ENCODE measurements at places on chromosomes 16 and 17.
A peak's percentile ranks its signal among the peaks of the same experiment; 100 is the strongest.

GRCh38 chr17:80214878-80215210 is 5.3 kb downstream of the SGSH start:
- DNase-seq, result no peak

GRCh38 chr16:48420437-48420836 is 35.2 kb upstream of the SIAH1 start:
- no peak for DNase-seq

GRCh38 chr16:30510376-30510938 is 15.9 kb downstream of the ZNF768 start:
- DNase-seq, result no peak

- no peak for DNase-seq
Measured at GRCh38 chr17:47855737-47856136, 4.8 kb upstream of the SP6 start.

DNA sequence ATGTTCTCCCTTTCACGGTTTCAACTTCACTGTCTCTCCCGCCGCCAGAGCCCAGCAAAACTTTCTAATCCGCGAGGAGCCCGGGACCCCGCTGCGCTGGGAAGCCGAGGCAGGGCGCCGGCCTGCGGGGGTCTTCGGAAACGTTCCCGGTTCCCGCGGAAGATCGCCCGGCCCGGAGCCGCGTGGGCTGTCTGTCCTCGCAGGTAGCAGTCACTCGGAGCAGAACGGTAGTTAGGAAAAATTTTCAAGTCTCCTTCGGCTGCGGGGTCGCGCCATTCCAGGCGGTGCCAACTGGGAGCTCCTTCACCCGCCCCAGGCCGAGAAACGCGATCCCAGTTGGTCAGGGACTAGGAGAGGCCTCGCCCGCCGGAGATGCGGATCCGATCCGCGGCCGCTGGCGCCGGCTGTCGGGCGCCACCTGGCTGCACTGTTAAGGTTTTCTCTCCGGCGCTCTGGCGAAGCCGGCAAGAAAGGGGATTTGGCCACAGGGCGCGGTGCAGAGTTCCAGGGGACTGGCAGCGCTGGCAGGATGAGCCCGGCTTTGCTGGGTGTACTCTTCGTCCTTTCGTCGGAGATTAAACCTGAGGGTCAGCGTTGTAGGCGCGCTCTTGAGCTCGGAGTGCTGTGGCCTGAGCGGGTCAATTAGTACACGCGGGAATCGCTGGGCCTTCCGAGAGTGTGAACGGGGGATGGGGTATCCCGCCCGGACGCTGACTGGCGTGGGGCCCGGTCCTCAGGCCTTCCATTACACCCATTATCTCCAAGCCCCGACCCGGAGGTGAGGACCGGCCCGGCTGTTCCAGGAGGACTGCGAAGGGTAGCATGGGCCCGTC is 135.4 kb downstream of the KCNJ12 start:
- DNase-seq, result peak; percentile 36

- DNase-seq, result peak; percentile 13
Measured at GRCh38 chr16:55482056-55482455, 3.1 kb downstream of the MMP2 start.

DNA sequence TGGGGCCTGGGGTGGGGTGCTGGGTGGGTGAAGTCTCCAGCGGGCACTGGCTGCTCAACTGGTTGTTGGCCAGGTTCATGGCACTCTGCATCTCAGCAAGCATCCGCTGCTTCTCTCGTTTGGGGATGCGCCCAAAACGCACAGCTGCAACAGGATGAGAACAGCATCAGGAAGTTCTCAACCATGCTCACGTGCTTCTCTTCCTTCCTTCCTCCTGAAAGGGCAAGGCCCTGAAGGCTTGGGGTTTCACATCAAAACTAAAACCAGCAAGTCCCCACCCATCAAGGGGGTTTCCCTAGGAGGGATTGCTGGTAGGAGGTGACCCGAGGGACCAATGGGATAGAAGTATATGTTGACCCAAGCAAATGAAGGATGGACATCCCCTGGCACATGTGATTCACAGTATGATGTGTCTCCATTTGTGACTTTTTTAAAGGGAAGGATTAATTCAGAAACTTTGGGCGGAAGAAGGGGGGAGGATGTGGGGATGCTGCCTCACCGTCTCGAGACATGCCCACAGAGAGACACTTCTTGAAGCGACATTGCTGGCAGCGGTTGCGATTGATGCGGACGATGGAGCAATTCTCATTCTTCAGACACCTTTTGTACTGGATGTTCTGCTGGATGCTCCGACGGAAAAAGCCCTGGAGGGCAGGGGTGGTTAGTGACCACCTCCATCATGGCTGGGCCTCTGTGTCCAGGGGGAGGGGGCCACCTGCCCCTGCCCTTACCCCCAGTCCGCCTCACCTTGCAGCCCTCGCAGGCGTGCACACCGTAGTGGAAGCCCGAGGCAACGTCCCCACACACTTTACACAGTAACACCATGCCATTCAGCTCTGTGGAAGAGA is 4.2 kb downstream of the NR1D1 start:
- DNase-seq, result no peak

DNA sequence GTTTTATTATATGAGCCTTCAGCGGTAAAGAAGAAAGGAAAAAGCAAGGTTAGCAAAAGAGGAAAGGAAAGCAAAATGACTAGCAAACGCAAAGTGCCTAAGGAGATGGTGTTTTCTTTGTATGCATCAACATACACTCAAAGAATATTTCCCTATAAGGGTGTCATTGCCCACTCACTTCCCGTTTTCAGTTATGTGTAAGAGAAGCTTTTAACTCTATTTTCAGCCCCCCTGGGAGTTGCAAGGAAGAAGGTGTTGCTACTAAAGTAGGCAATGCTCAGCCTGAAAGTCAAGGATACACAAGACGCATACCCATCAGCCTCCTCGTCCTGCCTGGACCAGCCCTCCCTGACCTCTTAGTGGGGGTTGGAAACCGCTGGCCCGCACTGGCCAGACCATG is 267.7 kb upstream of the ZFHX3 start:
- DNase-seq, result no peak

GRCh38 chr17:8865811-8866210 is 1.7 kb downstream of the PIK3R6 start:
- DNase-seq, result no peak

GRCh38 chr17:77825621-77826020 is 132.9 kb upstream of the TNRC6C start:
- DNase-seq, result no peak

GRCh38 chr17:47888293-47888692 is 7.7 kb upstream of the SP2 start:
- no peak for DNase-seq

DNA sequence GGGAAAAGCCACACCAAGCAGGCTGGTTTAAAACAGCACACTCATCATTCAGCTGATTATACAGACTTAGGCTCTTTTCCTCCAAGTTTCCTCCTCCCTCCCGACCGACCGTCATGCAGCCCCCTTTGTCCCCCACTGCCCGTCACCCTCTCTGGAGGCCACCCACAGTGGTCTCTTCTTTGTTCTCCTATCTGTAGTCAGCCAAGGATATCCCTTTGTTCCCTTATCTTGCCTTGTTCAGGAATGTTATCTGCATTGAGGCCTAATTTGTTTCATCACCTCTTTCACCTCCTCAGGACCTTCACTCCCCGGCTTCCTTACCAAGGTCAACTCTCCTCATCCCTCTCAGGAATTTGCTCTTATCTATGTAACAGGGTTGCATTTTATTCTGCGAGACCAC is 186.4 kb upstream of the CDH13 start:
- DNase-seq, result no peak

GRCh38 chr17:68794636-68795434 is 160.4 kb downstream of the ABCA8 start:
- no peak for DNase-seq

DNA sequence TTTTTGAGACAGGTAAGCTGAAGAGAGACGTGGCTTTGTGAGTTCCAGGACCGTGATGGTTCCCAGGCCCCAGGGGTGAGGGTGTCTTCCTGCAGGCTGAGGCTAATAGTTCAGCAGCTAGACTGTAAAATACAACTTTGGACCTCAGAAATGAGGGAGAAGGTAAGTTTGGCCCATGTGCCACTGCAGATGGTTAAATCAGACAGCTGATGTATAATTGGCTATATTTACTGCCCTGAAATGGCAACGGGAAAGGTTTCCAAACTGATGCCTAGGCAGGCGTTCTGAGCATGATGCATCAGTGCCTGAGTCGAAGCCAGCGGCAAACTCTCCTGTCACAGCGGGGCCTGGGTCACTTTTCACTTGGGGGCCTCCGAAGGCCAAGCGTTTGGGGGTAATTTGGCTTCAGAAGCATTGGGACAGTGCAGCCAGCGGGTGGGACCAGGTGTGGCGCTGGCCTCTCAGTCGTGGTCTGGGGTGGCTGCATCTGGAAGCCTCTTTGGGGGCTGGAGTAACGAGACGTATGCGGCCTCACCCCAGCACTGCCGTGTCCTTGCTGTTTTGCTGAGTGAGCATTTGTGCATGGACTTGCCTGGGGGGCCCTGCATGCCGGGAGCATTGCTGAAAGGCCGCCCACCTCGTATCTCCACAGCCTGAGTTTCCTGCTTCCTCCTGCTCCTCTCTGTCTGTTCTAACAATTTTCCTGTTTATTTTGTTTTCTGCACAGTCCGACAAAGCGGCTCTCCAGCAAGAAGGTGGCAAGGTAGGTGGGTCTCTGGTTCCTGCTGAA is 31.2 kb upstream of the CAPN15 start:
- no peak for DNase-seq

DNA sequence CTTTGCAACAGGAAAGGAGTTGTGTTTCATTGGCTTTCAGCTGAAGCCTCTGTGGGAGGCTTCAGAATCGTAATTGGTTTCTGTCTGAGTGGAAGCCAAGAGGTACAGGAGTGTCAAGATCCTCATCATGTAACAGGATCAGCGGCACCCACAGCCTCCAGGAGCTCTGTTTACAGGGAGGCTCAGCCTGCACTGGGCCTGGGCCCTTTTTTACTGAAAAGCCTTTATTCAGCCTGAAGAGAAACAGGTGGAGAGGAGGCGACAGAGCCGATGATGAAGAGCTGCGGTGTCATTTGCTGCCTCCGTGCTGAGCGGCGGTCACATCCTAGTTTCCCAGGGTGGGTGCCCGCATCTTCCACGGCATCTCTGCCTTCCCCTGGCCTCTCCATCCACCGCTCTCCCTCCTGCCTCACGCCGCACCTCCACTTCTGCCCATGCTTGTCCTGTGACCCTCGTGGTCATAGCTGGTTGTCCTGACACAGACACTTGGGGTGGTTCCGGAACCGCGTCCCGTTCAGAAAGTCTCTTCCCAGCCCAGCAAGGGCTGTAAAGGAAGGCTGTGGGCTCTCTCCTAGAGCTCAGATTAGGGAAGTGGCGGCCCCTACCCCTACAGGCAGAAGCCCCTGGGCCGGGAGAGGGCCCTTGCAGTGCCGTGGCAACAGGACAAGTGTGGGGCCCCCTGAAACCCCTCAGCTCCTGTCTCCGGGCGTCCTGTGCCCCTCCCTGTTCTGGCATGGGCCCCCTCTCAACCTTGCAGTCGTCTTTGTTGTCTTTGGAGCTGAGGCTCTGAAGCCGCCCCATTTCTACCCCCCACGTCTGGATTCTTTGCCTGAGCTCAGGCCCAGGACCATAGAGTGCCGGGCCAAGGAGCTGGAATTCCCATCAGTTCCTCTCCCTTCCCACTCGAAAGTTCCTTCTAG is 53.9 kb upstream of the CHMP6 start:
- no peak for DNase-seq

GRCh38 chr16:48605518-48606110 is 4.4 kb downstream of the N4BP1 start:
- DNase-seq, result no peak

GRCh38 chr16:65005696-65006095 is 116.2 kb downstream of the CDH11 start:
- no peak for DNase-seq

- DNase-seq, result no peak
Measured at GRCh38 chr17:80261159-80261894, 675 bp downstream of the RNF213 start.

- no peak for DNase-seq
Measured at GRCh38 chr17:12993631-12994030, 24.2 kb downstream of the ELAC2 start.

DNA sequence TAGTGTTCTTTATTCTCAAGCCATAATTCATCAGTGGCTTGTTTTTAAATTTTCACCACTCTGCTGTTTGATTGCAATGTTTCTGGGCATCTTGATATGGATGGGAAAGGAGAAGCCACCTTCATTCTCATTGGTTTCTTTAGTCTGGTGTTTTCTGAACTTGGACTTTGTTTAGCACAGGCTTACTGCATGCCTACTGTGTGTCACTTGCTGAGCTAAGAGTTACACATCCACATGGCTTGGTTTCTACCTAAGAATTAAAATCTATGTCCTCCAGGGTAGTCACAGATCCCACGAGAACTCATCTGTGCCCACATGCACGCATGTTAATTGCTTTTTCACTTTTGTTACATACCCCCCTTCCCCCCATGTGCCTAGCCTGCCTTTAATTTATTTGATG is 4.6 kb downstream of the CMIP start:
- DNase-seq, result no peak

GRCh38 chr16:1494129-1494640 is 1.0 kb downstream of the TELO2 start:
- no peak for DNase-seq

DNA sequence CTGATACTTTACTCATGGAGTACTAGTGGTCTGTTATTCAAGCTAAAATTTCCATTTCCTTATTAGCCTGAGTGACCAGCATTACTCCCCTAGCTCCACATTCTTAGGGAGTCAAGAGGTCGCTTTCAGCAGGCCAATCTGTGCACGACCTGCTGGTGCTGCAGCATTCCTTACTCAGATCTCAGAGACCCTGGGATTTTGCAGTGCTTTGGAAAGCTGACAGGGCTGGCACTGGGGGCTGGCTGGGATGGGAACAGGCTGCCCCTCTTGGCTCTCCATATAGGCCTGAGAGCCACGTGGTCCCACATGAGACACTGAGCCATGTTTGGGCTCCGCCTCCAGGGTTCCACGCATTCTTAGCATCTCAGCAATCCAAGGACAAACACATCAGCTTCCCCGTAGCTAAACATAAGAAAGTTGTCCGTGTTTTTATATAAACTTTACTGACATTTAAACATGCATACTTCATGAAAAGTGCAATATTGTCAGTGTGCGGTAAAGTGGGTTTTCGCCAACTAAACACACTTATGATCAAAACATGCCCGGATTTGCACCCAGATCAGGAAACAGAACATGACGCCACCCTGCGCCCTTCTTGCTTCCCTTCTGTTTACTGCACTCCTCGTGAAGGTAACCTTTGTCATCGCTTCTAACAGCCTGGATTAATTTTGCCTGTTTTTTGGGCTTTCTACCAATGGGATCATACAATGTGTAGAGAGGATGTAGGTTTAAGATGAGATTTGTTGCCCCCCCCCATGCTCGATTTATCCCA is 254.5 kb upstream of the CACNG5 start:
- DNase-seq, result peak; percentile 19

DNA sequence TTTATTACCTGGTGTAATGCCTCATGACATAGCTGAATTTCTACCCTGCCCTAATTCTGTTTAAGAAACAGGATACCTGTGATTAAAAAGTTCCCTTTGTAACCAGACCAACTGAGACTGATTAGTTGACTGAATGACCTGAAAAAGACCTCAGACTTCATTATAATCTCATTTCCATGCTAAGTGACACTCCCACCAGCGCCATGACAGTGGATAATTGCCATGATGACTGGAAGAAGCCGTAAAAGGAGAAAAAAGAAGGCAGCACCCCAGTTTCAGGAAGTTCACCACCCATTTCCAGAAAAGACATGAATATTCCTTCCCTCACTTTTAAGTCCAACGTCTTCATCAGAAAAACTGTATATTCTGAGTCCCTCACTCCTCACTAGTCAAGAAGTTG is 125.6 kb upstream of the HS3ST4 start:
- no peak for DNase-seq

All from amniotic stem cell (primary cell).